ENCODE measurements at places on chromosomes 7 and 10. TPM values are rescaled to one million over a fixed set of nuclear protein-coding genes. Genes with fewer than 3 reads are reported as not detected.

FKBP9 gene
- total RNA-seq: 70.8 TPM

TLX1 gene
- not detected for total RNA-seq

DNA sequence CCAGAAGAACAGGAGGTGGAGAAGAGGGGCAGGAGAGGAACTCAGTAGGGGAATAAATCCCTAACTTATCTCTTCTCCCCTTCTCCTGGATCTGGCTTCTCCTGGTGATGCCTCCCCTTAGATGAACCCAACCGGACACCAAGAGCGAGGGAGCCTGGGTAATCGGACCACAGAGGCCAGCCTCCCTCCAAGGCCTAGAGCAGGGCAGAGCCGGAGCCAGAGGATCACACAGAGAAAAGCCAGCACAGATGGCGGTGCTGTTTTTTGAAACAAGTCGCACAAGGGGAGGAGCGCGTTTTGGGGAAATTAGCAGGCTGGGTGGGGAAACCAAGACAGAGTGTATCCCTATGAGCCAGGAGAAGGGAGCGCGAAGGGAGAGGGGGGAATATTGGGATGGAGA is 4.9 kb upstream of the SRRM3 start:
- H3K36me3 ChIP-seq: no peaks in the 10 kb centered on the region
- H3K27ac ChIP-seq: no peak overlapping the region
- peaks cover 1% of the 10 kb centered on the region for H3K4me1 ChIP-seq
- no peak for DNase-seq

GRCh38 chr7:148218603-148219002 is 372.0 kb upstream of the C7orf33 start:
- no peaks in the 10 kb centered on the region for H3K27me3 ChIP-seq
- H3K27ac ChIP-seq: no peak overlapping the region
- no peak for DNase-seq
- no peaks in the 10 kb centered on the region for H3K4me1 ChIP-seq
- no peaks in the 10 kb centered on the region for H3K36me3 ChIP-seq
- no peak overlapping the region for H3K4me3 ChIP-seq

- no peak overlapping the region for H3K27ac ChIP-seq
- no peaks in the 10 kb centered on the region for H3K27me3 ChIP-seq
- H3K36me3 ChIP-seq: no peaks in the 10 kb centered on the region
- DNase-seq: no peak
Observed at GRCh38 chr7:106384373-106384772, 99.6 kb upstream of the NAMPT start.

GRCh38 chr7:98617051-98617959 is at the start of gene NPTX2:
NPTX2 (plus strand) TSS chr7:98617285; CDS start chr7:98617462, 177 bp downstream.
- no peaks in the 10 kb centered on the region for H3K36me3 ChIP-seq
- H3K27me3 ChIP-seq: no peaks in the 10 kb centered on the region
- peak; percentile 83 for DNase-seq
- H3K27ac ChIP-seq: no peak within 1 kb of the TSS
- peaks cover 55% of the 10 kb centered on the region for H3K4me1 ChIP-seq
- H3K4me3 ChIP-seq: no peak within 1 kb of the TSS

- peaks cover 15% of the 10 kb centered on the region for H3K4me1 ChIP-seq
- H3K4me3 ChIP-seq: no peak overlapping the region
- DNase-seq: no peak
- no peak overlapping the region for H3K27ac ChIP-seq
- no peaks in the 10 kb centered on the region for H3K36me3 ChIP-seq
Observed at GRCh38 chr10:95133997-95134396, 60.0 kb upstream of the ACSM6 start.

DNA sequence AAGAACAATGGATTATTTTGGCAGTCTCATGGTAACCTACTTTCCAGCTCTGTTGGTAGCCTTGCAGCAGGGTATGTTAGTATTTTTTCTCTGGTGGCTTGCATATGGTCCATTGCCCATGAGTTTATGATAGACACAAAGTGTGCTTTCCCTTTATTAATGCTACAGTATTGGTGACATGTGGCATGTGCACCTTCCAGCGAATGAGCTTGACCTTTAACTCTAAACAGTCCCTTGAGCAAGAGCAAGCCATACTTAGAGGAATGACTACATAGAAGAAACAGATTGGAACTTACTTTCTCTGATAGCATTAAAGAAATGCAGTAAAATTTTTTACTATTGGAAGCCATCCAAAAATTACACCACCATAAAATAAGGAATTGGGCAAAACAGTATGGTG is 73.9 kb downstream of the VTI1A start:
- H3K27ac ChIP-seq: no peak overlapping the region
- no peak for DNase-seq
- H3K36me3 ChIP-seq: no peaks in the 10 kb centered on the region
- no peaks in the 10 kb centered on the region for H3K27me3 ChIP-seq

DNA sequence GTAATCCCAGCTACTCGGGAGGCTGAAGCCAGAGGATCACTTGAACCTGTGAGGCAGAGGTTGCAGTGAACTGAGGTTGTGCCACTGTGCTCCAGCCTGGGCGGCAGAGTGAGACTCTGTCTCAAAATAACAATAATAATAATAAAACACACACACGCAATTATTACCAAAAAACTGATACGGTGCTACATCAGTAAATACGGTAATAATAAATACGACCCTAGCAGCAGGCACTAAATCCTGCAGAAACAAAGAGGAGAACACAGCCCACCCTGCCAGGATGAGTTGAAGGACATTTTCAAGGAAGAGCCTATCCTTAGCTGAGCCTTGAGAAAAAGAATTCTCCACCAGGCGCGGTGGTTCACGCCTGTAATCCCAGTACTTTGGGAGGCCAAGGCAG is 34.4 kb upstream of the GTF2I start:
- no peak for DNase-seq
- H3K27ac ChIP-seq: no peak overlapping the region
- no peak overlapping the region for H3K4me3 ChIP-seq

DNA sequence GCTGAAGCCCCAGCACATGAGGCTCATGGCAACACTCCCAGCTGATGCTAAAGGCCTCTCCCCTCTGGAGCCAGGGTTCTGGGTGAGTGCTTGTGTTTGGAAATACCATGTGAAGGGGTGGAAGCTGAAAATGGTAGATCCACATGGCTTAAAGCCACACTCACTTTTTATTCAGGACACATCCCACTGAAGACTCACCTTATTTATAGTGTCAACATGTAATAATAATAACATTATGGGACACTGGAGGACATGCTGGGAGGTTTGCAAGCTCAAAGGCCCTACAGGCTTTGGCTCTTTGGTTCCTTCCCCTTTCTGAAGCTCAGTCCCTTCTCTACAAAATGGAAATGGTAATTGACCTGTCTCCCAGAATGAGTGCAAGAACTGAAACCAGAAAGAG is 318.0 kb downstream of the GRID1 start:
- no peak for DNase-seq
- no peaks in the 10 kb centered on the region for H3K4me1 ChIP-seq
- H3K4me3 ChIP-seq: no peak overlapping the region
- H3K27ac ChIP-seq: no peak overlapping the region
- no peaks in the 10 kb centered on the region for H3K27me3 ChIP-seq

DNA sequence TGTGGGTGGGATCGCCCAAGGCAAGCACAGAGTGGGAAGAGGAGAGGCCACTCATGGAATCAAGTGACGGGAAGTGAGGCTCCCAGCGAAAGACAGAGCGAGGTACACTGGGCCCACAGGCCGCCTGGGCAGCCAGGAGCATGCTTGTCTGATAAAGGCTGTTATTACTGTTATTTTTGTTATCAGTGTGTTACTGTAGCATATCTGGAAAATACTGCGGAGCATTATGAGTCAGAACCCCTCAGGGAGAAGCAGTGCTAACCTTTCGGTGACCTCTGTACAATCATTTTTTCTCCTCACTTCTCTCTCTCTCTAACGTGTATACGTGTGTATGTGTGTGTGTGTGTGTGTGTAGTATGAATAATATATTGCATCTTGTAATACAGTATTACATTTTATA is 3.8 kb upstream of the TCERG1L start:
- H3K4me1 ChIP-seq: peaks cover 16% of the 10 kb centered on the region
- H3K4me3 ChIP-seq: no peak overlapping the region
- DNase-seq: no peak
- no peaks in the 10 kb centered on the region for H3K36me3 ChIP-seq
- no peaks in the 10 kb centered on the region for H3K27me3 ChIP-seq

Data from body of pancreas (tissue), 4 donors.